ENCODE measurements at places on chromosomes 16 and 17. TPM values are rescaled to one million over a fixed set of nuclear protein-coding genes. Genes with fewer than 3 reads are reported as not detected.

OR3A2 gene
- 1.2 TPM for polyA plus RNA-seq

- peaks cover 24% of the 10 kb centered on the region for H3K27me3 ChIP-seq
- H3K36me3 ChIP-seq = no peaks in the 10 kb centered on the region
- no peaks in the 10 kb centered on the region for H3K4me1 ChIP-seq
- no peak overlapping the region for H3K4me3 ChIP-seq
Observed at GRCh38 chr16:51163894-51164566, 13.0 kb upstream of the SALL1 start.

GRCh38 chr17:82957469-82957795, 117.6 kb upstream of the ZNF750 start:
- no peaks in the 10 kb centered on the region for H3K27me3 ChIP-seq
- DNase-seq = no peak
- H3K36me3 ChIP-seq = peaks cover 9% of the 10 kb centered on the region
- no peaks in the 10 kb centered on the region for H3K4me1 ChIP-seq
- H3K27ac ChIP-seq = no peak overlapping the region

GRCh38 chr16:69741519-69741918, 13.2 kb downstream of the NOB1 start:
- H3K4me3 ChIP-seq = no peak overlapping the region
- H3K36me3 ChIP-seq = peaks cover 9% of the 10 kb centered on the region
- no peaks in the 10 kb centered on the region for H3K4me1 ChIP-seq
- DNase-seq = no peak

DNA sequence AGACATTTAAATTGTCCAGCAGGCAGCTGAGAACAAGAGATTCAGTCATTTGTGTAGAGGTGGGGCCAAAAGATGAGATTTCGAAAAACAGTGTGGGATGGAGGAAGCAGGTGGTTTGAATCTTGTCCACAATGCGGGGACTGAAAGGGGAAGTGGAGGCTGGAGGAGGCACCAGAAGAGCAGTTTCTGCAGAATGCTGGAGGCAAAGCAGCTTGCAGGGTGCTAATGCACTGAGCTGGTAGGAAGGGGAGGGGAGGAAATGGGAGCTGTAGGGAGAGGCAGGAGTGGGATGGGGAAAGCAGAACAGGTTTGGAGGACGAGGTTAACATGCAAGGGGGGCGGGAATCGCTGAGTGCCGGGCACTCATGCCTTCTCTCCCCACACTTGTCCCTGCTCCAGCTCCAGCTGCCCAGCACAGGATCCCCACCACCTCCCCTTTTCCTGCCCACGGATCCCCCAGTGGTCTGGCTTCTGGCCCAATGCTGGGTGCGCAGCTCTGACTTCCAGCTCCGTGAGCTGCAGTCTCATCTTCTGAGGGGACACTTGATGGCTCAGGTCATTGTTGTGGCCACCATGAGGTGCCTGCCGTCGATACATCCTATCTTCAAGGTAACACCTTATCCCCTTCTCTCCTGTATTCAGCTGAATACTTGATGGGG, 9.4 kb downstream of the C17orf100 start:
- no peaks in the 10 kb centered on the region for H3K27me3 ChIP-seq
- no peaks in the 10 kb centered on the region for H3K36me3 ChIP-seq
- H3K4me1 ChIP-seq = peaks cover 55% of the 10 kb centered on the region
- peak overlapping the region; percentile 91 for H3K4me3 ChIP-seq
- peak overlapping the region; percentile 98 for H3K27ac ChIP-seq
- DNase-seq = peak; percentile 78
